ENCODE measurements at places on chromosomes 2 and 18.

DNA sequence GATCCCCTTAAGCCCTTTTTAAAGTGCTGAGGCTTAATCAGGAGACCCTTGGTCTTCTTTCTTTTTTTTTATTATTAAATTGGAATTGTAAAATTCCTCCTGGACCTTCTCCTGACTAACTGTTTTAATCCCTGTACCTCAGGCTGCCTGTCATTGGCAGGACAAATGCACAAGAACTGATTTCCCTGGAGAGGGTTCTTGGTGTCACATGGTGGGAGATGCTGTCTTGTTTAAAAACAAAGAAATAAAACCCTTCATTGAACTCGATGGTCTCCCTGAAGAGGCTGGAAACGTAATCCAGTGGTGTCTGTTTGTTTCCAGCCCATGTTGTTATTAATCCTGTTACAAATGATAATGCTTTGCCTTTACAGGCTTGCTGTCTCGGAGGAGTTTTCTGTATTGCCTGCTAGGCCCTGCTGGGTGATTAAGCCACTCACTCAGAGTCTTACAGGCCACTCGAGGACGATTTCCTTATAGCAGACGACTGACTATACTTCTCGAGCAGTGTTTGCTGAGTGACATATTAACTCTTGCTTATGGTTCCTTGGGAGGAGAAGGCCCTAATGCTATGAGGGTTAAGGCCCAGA lies 100.5 kb upstream of the MGAT5 start:
- DNase-seq, result no peak

DNA sequence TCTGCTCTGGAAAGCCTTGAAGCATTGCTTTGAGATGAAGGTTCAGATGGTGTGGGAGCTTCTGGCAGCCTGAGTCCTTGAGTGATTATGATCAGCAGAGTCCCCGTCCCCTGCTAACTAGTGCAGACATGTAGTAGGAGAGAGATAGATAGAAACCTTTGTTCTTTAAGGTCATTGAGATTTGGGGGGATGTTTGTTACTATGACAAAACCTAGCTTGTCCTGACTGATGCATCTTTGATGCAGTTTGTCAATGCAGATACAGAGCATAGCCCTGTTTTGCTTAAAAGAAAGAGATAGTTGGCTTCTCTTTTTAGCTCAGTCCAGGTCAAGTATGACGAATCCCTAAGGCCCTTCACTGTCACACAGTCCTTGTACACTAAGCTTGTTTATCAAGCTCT lies 274.6 kb upstream of the DPP10 start:
- DNase-seq, result no peak

- no peak for DNase-seq
Measured at GRCh38 chr2:113834051-113834730, 55.7 kb upstream of the ACTR3 start.

- DNase-seq, result no peak
Measured at GRCh38 chr2:1493431-1494126, 80.3 kb downstream of the TPO start.

DNA sequence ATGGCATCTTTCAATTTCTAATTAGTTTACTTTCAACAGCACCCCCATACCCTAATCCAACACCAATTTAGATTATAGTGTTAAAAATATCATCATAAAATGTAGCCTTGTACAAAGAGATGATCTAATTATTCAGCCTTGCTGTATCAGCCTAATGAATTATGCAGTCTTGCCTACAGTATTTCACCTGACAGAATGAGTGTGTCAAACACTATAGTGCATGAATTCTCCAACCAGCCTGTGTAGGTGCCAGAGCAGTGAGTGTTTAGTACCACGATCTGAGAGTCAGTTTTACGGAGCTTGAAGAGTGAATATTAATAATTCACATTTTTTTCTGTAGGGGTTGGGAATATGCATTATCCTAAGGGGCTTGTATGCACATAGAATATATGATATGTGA lies 411.6 kb upstream of the SLC14A2 start:
- no peak for DNase-seq

- no peak for DNase-seq
Measured at GRCh38 chr2:152354909-152355308, 19.9 kb downstream of the FMNL2 start.

- no peak for DNase-seq
Measured at GRCh38 chr2:201072201-201072530, 365 bp downstream of the NDUFB3 start.

DNA sequence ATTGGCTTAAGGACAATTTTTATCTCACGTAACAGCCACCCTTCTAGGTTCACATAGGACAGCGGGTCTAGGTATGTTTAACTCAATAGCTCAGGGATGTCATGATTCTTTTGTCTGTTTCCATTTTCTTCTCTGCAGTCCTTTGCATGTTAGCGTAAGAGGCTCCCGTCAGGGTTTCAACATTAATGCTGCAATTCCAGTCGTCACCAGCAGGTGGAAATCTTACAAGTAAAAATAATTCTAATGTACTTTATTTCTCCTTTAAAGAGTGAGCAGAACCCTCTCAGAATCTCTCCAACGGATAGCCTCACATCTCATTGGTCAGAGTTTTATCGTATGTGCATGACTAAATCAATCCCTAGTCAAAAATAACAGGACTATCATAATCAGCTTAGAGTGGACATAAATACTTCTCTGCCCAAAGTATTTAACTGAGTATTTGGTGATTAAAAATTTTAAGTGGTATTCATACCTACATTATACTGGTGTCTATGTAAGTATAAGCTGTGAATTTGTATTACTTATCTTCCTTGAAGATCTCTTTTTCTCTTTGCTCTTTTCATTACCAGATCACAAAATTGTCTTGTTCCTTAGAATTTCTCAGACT lies 487.2 kb upstream of the GCFC2 start:
- no peak for DNase-seq

- no peak for DNase-seq
Measured at GRCh38 chr2:215880970-215881369, 132.4 kb downstream of the MREG start.

GRCh38 chr2:143085125-143085784 lies 44.0 kb upstream of the ARHGAP15 start:
- DNase-seq, result no peak

Data from esophagus squamous epithelium (tissue), 5 donors.